Spinal cord (tissue), 10 donors: ENCODE measurements at places on chromosomes 16 and 17. TPM values are rescaled to one million over a fixed set of nuclear protein-coding genes. Genes with fewer than 3 reads are reported as not detected.
A peak's percentile ranks its signal among the peaks of the same experiment; 100 is the strongest.

- no peak overlapping the region for H3K27ac ChIP-seq
- H3K4me1 ChIP-seq: peaks cover 25% of the 10 kb centered on the region
- no peak for DNase-seq
- peaks cover 14% of the 10 kb centered on the region for H3K36me3 ChIP-seq
- no peaks in the 10 kb centered on the region for H3K27me3 ChIP-seq
- H3K4me3 ChIP-seq: no peak overlapping the region
Measured at GRCh38 chr17:45825792-45826191, 18.9 kb upstream of the SPPL2C start.

DNA sequence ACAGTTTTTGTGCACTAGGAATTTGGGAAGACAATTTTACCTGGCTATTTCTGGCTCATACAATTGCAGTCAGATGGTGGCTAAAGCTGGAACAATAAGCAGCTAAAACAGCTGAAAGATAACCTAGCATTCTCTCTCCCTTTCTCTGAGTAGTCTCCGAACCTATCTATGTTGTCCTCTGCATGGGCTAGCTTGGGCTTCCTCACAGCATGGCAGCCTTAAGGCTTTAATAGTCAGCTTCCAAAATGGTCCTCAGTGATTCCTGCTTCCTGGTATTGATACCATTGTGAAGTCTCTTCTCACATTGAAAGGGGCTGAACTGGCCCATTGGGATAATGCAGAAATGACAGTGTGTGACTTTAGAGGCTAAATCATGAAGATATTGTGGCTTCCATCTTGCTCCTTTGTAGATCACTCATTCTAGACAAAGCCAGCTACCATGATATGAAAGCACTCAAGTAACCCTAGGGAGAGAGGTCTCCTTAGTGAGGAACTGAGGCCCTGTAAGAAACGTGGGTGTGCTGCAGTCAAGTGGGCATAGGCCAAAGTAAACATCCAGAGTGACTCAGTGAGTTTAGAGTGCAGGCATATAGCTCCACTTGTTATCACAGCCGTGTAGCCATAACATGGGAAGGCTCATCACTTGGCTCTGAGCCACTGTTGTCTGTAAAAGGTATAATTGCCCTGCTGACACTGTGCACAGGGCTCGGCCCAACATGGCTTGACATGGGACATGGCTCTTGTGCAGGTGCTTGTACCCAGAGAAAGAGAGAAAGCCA lies 5.5 kb upstream of the VKORC1 start:
- H3K27ac ChIP-seq: no peak overlapping the region
- peaks cover 3% of the 10 kb centered on the region for H3K4me1 ChIP-seq
- no peak for DNase-seq
- no peak overlapping the region for H3K4me3 ChIP-seq
- no peaks in the 10 kb centered on the region for H3K36me3 ChIP-seq

GRCh38 chr17:63925615-63926014 lies 6.5 kb downstream of the CD79B start:
- H3K36me3 ChIP-seq: no peaks in the 10 kb centered on the region
- no peak overlapping the region for H3K27ac ChIP-seq
- peaks cover under 1% of the 10 kb centered on the region for H3K4me1 ChIP-seq
- no peaks in the 10 kb centered on the region for H3K27me3 ChIP-seq

DNA sequence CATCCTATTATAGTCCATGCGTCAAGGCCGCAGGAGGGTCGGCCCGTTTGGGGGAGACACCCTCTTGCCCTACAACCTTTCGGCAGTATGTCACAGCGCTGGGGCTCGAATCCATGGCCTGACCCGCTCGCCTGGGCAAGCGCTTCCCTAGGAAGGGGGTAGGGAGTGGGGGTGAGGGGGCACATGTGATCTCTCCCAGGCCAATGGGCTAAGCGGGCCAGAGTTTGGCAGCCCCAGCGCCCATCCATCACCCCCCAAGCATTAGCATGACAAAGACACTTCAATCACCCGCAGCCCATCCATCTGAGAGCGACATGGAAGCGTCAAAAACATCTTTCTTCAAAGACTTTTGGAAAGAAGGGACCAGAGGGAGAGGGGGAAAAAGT lies at the start of gene HOXB1:
TSS of gene HOXB1 (minus strand) at position 125 of the 386 bp plus-strand sequence. CDS start at position 18, 107 bp downstream.
- peaks cover 16% of the 10 kb centered on the region for H3K4me1 ChIP-seq
- peaks cover 9% of the 10 kb centered on the region for H3K27me3 ChIP-seq
- H3K36me3 ChIP-seq: peaks cover 4% of the 10 kb centered on the region
- H3K4me3 ChIP-seq: no peak within 1 kb of the TSS
- no peak for DNase-seq
- no peak within 1 kb of the TSS for H3K27ac ChIP-seq

- peak within 1 kb of the TSS; percentile 89 for H3K4me3 ChIP-seq
- H3K27me3 ChIP-seq: peaks cover 3% of the 10 kb centered on the region
Measured at GRCh38 chr17:44344939-44345453, at the start of gene GRN. Gene GRN, plus strand, starts transcription at chr17:44345302. Its CDS starts 3,863 bp downstream, at chr17:44349165.

GRCh38 chr17:34167354-34167753 lies 87.7 kb upstream of the CCL2 start:
- H3K36me3 ChIP-seq: no peaks in the 10 kb centered on the region
- H3K4me1 ChIP-seq: no peaks in the 10 kb centered on the region
- DNase-seq: no peak

GRCh38 chr17:79778504-79779083 lies 646 bp downstream of the CBX2 start:
- H3K4me3 ChIP-seq: peak overlapping the region; percentile 57
- H3K27me3 ChIP-seq: peaks cover 8% of the 10 kb centered on the region
- H3K36me3 ChIP-seq: peaks cover 24% of the 10 kb centered on the region
- H3K4me1 ChIP-seq: peaks cover 24% of the 10 kb centered on the region
- H3K27ac ChIP-seq: no peak overlapping the region

GRCh38 chr17:34203018-34203638 lies 52.0 kb upstream of the CCL2 start:
- H3K4me1 ChIP-seq: no peaks in the 10 kb centered on the region
- no peaks in the 10 kb centered on the region for H3K36me3 ChIP-seq
- H3K4me3 ChIP-seq: no peak overlapping the region
- H3K27ac ChIP-seq: no peak overlapping the region

DNA sequence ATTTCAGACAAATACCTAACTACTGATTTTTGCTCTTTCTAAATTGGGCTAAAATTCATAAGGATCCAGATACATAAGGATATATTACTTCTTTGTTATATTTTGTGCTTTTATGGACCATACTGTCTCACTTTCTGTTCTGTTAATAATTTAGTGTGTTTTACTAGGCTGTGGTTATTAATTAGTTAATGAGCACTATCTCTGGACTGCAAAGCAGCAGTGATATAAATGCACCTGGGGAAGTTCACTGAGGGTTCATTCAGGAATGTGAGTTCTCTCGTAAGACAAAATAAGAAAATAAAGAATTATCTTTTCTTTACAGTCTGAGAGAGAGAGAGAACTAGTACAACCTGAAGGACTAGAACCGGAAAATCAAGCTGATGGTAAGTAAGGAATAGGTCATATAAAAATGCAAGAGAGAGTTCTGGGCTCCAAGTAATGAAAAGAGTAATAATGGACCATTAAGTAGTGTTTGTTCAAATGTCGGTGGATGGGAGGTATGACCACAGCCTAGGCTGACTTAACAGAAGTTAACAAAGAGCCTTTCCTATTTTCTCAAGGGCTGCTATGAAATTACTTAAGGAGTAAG lies 55.6 kb downstream of the IKZF3 start:
- no peak overlapping the region for H3K4me3 ChIP-seq
- DNase-seq: no peak
- no peaks in the 10 kb centered on the region for H3K27me3 ChIP-seq

- H3K27ac ChIP-seq: no peak overlapping the region
- DNase-seq: no peak
- H3K4me3 ChIP-seq: no peak overlapping the region
- H3K4me1 ChIP-seq: peaks cover 20% of the 10 kb centered on the region
Measured at GRCh38 chr16:27222249-27223225, 19.2 kb downstream of the KDM8 start.

- H3K27ac ChIP-seq: no peak overlapping the region
- H3K27me3 ChIP-seq: no peaks in the 10 kb centered on the region
- H3K4me3 ChIP-seq: no peak overlapping the region
- H3K36me3 ChIP-seq: no peaks in the 10 kb centered on the region
Measured at GRCh38 chr17:69907132-69907847, 167.7 kb upstream of the KCNJ16 start.

- no peak for DNase-seq
- H3K27me3 ChIP-seq: no peaks in the 10 kb centered on the region
- H3K4me3 ChIP-seq: no peak overlapping the region
- H3K27ac ChIP-seq: no peak overlapping the region
- H3K36me3 ChIP-seq: peaks cover 36% of the 10 kb centered on the region
Measured at GRCh38 chr16:68276223-68276622, 11.9 kb downstream of the SLC7A6 start.

- DNase-seq: peak; percentile 72
- no peaks in the 10 kb centered on the region for H3K36me3 ChIP-seq
- peaks cover 9% of the 10 kb centered on the region for H3K4me1 ChIP-seq
- H3K27ac ChIP-seq: peak within 1 kb of the TSS; percentile 69
Measured at GRCh38 chr17:44829523-44830358, at the start of gene GJC1. Gene GJC1, minus strand, starts transcription at chr17:44830287. Its CDS starts 24,470 bp downstream, at chr17:44805817.

GRCh38 chr17:62937606-62938005 lies 28.4 kb upstream of the TANC2 start:
- no peaks in the 10 kb centered on the region for H3K36me3 ChIP-seq
- no peak overlapping the region for H3K4me3 ChIP-seq
- H3K27me3 ChIP-seq: no peaks in the 10 kb centered on the region
- no peak for DNase-seq
- H3K27ac ChIP-seq: no peak overlapping the region
- peaks cover 7% of the 10 kb centered on the region for H3K4me1 ChIP-seq

GRCh38 chr17:81092518-81093095 lies 57.7 kb downstream of the BAIAP2 start:
- H3K36me3 ChIP-seq: peaks cover 75% of the 10 kb centered on the region
- H3K4me1 ChIP-seq: peaks cover 74% of the 10 kb centered on the region
- H3K27ac ChIP-seq: no peak overlapping the region
- H3K27me3 ChIP-seq: no peaks in the 10 kb centered on the region

- peaks cover 29% of the 10 kb centered on the region for H3K36me3 ChIP-seq
- H3K27me3 ChIP-seq: peaks cover 5% of the 10 kb centered on the region
- DNase-seq: peak; percentile 86
Measured at GRCh38 chr17:44915862-44916780, 821 bp upstream of the GFAP start.

DNA sequence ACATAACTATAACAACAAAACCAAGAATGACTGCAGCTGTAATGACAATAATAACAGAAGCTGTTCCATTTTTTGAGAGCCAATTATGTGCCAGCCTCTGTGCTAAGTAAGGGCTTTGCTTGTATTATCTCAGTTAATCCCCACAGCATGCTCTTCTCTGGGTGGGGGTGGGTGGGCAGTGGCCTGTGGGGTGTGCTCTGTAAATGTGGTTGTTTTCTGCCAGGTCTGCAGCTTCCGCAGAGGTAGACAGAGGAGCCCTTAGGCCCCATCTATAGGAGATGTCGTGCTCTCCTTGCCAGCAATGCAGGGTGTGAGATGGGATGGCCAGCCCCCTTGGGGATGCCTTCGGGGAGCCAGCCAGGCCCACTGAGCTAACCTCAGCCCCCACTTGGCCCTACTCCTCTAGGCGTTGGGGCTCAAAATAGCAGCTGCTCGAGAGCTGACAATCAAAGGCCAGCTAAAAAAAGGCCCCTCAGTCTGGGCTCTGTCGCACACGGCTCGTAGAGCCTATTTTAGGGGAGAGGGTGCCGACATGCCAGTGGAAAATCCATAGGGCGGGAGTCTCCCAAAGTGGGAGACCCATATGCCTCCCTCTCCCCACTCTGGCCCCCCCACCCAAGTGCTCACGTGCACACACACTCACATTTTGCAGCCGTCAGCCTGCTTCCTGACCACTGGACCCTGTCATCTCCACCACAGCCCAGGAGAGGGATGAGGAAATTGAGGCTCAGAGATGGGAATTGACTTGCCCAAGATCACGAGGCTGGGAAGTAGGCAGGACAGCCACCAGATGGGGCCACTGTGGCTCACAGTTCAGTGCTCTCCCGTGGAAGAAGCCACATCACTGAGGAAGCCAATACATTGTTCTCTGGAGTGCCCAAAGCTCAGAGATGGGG lies 15.8 kb downstream of the CDH16 start:
- H3K4me1 ChIP-seq: peaks cover 36% of the 10 kb centered on the region
- DNase-seq: no peak
- no peak overlapping the region for H3K27ac ChIP-seq
- H3K36me3 ChIP-seq: no peaks in the 10 kb centered on the region

DNA sequence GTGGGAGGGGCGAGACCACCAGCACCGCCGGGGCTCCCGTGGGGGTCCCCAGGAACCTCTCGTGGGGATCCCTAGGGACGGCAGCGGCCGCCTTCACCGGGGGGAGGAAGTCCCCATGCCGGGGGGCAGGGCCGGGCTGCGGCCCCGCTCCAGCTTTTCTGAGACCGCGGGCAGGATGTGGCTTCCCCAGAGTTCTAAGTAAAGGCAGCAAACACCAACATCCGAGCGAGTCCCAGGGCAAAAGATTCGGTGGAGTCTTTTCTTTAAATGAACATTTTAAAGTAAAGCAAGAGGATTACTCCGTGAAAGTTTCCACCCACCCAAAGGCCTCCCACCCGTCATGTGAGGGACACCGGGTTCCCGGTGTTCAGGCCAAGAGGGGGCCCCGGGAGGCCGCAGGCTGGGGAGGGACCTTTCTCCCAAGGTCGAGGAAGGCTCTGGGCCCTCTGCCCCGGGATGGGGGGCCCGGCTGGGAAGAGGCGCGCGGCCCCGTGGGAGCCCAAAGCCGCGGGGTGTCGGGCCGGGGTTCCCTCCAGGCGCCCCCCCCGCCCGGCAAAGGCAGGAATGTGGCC lies 137.2 kb upstream of the RPH3AL start:
- H3K4me1 ChIP-seq: peaks cover 18% of the 10 kb centered on the region
- peaks cover 3% of the 10 kb centered on the region for H3K36me3 ChIP-seq
- peaks cover 2% of the 10 kb centered on the region for H3K27me3 ChIP-seq
- DNase-seq: no peak

PRAC1 gene
- total RNA-seq: not detected

CCL8 gene
- total RNA-seq: 0.72 TPM

KRT28 gene
- total RNA-seq: not detected

SLC47A2 gene
- total RNA-seq: 1.7 TPM
